SJCRH30 (cell line): ENCODE measurements at places on chromosomes 2 and 18. TPM values are rescaled to one million over a fixed set of nuclear protein-coding genes. Genes with fewer than 3 reads are reported as not detected.

DNA sequence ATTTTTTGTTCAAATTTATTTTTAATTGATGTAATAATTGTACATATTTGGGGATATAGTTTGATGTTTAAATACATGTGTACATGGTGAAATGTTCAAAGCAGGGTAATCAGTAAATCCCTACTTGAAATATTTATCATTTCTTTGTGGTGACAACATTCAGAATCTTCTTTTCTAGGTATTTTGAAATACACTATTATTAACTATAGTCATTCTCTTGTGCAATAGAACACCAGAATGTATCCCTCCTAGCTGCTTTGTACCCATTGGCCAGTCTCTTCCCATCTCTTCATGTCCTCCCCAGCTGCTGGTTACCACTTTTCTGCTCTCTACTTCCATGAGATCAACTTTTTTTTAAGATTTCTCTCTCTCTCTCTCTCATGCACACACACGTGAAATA, 126.5 kb downstream of the ZNF407 start:
- no peak for DNase-seq

Gene CRACDL
- total RNA-seq = not detected in 2 replicates

GRCh38 chr18:71919211-71919610, 624.9 kb downstream of the CBLN2 start:
- DNase-seq = no peak

GRCh38 chr2:3479430-3480320, 39.7 kb downstream of the ADI1 start:
- no peak for DNase-seq

DNA sequence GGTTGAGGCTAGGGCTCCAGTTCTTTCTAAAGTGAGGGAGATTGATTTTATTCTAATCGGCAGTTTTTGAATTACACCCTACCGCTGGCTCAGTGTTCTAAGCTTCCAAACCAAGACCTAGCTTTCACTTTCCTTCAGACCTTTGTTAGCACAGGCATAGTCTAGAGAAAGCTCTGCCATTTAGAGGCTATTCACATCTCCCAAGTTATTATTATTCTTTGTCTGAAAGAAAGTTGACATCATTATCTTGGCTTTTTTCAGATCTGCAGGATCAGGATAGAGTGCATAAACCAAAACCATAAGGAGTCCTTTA, 276.8 kb downstream of the ASXL3 start:
- DNase-seq = no peak

GRCh38 chr2:213247566-213247965, 36.7 kb upstream of the SPAG16 start:
- no peak for DNase-seq

DNA sequence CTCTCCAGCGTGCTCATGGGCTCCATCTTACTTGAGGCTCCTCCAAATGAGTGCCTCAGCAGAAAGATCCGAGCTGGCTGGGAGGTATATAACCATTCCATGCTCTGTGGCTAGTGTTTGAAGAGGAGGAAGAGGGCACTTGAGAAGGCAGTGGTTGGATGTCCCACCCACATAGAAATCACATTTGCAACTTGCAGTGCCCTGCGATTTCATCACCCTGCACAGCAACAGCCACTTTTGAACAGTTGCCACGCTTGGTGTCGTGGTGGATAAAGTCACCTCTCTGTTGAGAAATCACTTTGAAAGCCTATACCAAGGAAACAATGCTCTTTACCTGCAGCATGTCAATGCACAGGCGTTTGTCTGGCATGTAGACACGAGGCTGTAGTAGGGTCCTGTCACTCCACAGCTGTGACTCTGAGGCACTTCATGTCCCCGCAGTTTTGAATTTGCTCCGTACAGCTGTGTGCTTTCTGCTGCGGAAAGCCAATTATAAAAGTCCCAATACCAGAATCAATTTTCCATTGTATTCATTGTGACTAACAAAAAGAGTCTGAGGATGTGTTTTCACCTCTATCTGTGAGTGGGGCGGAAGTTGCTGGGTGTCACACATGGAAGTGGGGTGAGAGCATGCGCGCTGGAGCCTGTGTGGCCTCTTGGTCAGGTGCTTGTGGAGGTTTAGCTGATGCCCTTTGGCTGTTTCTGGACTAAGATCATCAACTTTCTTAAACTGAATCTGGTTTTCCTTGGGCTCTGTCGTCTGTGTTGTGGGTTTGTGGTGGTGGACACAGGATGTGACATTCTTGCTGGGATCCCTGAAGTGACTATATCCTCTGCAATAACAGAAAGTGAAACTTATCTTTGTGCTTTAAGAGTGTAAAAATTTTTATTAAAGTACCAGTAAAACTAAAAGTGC, 2.8 kb downstream of the CNDP2 start:
- no peak for DNase-seq

GRCh38 chr18:10147226-10147625, 233.4 kb downstream of the VAPA start:
- DNase-seq = no peak

DNA sequence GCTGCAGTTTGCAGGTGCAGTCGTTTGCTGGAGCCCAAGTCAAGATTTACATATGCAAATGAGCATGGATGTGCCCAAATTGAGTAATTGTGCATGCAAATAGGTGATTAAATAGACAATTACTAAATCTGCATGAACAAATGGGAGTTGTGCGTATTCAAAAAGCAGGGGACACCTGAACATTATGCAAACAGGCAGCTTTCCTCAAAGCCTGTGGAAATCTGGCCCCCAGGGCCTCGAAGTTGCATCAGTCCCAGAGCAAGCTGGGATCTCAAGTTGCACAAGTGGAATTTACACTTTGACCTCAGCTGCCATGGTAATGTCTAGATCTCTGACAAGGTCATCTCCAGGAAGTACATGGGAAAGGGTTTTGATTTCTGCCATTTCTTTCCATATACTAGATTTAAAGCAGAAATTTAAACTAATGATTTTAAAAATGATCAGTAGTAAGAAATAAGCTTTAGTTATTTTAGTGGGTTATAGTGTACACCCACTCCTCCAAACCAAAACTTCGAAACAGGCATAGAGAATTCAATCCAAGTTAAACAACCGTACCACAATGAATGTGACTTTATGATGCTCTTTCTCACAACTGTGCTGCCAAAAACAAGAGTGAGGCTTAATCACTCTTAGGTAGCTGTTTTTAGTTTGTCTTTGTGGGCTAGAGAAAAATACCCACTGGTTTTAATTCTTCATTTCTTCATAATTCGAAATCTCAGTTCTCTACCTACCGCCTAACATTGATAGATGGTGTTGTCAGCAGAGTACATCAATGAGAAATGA, 110.7 kb downstream of the RND3 start:
- DNase-seq = peak; percentile 51

- no peak for DNase-seq
Observed at GRCh38 chr18:622289-622688, 25.5 kb downstream of the CLUL1 start.

DNA sequence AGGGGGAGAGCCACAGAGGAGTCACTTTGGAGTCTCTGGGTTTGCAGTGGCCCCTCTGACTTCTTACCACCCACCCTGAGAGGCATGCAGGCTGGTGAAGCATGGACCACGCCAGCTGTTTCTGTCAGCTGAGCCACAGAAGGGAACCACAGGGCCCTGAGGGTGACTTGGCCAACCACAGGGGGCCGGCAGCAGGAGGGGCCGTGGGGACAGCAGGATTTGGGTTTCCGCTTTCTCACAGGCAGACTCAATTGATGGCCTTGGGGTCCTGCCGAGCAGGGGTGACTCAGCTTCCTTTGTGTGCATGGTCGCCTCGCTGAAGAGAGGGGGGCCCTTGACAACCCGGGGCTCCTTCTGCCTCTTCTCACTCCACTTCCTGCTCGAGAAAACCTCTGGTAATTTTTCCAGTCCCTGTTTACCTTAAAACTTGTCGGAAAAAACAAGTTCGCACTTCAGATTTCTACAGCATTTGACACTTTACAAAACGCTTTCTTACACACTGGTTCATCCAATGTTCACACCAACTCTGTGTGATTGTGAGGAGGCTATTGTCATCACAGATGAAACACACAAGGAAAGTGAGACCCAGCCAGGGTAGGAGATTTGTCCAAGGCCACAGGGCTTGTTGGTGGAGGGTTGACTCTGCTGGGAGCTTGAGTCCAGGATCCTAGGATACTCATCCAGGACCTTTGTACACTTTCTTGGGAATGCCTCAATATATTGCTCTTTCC, 311.2 kb downstream of the LPIN1 start:
- peak; percentile 96 for DNase-seq

Gene CTAGE1
- not detected in 2 replicates for total RNA-seq

DNA sequence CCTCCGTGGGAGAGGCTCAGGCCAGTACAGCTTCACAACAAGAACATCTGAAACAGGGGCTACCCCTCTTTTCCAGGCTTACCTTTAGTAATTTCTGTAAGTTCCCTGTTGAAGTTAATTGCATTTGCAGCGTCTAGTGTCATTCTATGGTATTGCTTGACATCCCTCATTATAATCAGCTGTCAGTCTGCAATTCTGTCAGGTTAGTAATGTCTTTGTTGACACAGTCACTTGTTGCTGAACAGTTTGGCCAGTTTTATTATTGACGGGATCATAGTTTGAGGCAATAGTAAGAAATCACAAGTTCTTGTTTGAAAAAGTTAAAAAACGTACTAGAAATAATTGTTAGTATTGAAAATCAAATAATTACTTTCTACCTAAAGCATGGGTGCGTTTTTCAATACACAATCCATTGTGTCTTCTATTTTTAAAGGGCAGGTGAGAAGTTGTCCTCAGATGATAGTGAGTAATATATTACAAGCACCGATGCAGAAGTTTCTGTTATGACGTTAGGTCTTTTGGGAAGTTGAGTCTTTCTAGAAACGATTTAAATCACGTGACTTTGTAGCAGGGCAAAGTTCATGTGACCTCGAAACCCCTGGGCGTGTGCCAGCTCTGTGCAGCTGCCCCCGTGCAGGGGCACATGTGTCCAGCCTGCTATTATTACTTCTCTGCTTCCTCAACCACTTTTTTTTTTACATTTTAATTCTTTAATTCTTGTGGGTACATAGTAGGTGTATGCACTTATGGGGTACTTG, 49.5 kb upstream of the MBP start:
- no peak for DNase-seq

DNA sequence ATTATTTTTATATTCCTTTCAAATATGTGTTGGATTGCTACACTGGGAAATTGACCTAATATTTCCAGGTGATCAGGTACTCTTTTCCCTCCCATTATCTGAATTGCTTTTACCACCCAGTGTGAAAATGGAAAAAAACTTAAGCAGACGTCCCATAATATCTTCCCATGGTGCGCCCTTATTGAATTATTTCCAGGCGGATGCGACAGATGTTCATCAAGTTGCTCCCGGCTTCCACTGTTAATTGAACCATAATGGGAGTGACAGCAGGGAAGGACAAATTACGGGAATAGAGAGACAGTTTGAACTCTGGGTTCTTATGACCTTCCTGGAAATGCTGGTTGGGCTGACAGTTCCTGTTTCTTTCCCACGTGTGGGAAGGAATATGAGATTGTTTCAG, 93.3 kb downstream of the THSD7B start:
- DNase-seq = no peak

GRCh38 chr2:157741819-157742484, 113.3 kb upstream of the ACVR1C start:
- no peak for DNase-seq

DNA sequence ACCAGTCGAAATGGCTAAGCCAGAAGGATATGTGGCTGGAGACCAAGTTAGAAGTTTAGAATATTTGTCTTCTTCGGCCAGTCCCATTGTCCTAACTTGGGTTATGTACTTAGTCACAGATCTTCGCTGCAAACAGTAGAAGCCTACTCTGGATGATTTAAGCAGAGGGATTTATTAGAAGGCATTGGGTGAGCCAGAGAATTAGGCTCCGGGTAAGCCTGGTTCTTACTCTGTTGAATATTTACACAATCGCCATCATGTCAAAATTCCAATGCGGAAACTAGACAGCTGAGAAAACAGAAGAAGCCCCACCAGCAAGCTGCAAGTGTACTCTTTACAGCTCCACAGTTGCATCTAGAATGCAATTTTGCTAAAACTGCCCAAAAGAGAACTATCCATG, 276.6 kb downstream of the CMPK2 start:
- peak; percentile 55 for DNase-seq

Gene SNORC
- total RNA-seq = 0.33 and 0.75 TPM in 2 replicates

DNA sequence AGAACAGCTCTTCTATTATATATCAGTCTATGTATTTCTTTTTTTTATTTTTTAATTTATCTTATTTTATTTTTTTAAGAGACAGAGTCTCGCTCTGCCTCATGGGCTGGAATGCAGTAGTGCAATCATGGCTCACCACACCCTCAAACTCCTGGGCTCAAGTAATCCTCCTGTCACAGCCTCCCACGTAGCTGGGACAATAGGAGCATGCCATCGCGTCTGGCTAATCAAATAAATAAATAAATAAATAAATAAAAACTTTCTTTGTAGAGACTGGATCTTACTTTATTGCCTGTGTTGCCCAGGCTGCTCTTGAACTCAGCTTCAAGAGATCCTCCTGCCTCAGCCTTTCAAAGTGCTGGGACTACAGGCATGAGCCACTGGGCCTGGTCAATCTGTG, 117.0 kb downstream of the RBMS1 start:
- no peak for DNase-seq

GRCh38 chr18:26267357-26267930, 41.2 kb downstream of the TAF4B start:
- no peak for DNase-seq

GRCh38 chr18:69737851-69738250, 209.8 kb downstream of the CD226 start:
- no peak for DNase-seq

- DNase-seq = no peak
Observed at GRCh38 chr2:46320141-46320567, 22.9 kb downstream of the EPAS1 start.

Gene PPP1R1C
- total RNA-seq = not detected in 2 replicates

Gene DLGAP1
- 0.99 and 2.8 TPM in 2 replicates for total RNA-seq

Gene ALLC
- not detected in 2 replicates for total RNA-seq

DNA sequence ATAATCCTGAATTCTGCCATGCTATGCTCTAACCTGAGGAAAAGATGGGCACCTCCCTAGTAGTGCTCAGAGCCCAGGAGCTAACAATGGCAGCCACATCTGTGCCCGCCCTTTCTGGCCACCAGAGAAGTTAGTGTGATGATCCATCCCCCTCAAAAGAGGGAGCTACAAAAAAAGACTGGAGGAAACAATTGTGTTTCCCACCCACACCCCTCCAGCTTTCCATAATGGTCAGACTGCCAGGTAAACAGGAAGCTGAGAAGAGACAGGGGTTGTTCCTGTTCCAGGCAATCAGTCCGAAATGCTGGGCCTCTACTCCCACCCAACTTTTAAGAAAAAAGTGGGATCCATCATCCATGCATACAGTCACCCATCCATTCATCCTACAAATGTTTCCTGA, 3.2 kb downstream of the TBC1D8 start:
- DNase-seq = no peak

- DNase-seq = no peak
Observed at GRCh38 chr2:64268330-64269048, 124.3 kb upstream of the PELI1 start.

Gene ABCG8
- total RNA-seq = 0.04 TPM in 1 of 2 replicates, not detected in the other
